ENCODE measurements at places on chromosomes 3 and 15.

- no peak for DNase-seq
Measured at GRCh38 chr3:155853214-155854140, 750 bp downstream of the SLC33A1 start.

GRCh38 chr3:128133273-128133883 is 9.8 kb upstream of the RUVBL1 start:
- peak; percentile 3 for DNase-seq

DNA sequence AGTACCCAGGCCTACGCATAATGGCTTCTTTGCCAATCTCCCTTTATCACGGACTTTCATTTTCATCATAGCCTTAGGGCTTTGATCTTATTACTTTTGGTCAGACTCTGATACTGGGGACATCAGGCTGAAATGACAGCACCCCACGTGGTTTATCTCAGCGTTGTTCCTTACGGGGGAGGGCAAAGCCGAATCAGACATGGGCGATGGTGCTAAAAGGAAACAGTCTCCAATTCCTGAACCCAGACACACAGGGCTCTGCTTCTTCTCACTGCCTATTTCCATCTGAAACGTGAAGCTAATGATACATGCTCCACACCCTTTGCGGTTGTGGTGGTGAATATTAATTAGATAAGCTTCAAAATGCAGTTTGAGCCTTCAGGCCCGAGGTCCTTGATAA is 59.4 kb upstream of the CD47 start:
- DNase-seq: no peak

GRCh38 chr3:58260261-58260731 is 22.7 kb downstream of the ABHD6 start:
- no peak for DNase-seq

DNA sequence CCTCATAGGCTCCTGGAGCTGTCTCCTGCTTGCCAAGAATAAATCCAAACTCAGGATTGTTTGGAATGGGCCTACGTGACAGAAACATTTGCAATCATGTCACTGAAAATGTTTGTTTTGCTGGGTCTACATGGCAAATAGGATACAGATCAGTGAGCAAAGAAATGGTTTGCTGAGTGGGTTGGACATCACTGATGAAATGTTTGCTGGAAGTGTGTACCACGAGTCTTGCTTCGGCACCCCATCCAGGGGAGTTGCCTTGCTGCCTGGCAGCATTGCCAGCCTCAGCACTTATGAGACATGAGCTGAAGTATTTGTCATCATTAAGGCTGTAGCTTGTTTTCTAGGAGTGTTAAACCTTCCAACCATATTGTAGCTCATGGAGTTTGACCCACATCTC is 213.3 kb upstream of the CFAP20DC start:
- no peak for DNase-seq

DNA sequence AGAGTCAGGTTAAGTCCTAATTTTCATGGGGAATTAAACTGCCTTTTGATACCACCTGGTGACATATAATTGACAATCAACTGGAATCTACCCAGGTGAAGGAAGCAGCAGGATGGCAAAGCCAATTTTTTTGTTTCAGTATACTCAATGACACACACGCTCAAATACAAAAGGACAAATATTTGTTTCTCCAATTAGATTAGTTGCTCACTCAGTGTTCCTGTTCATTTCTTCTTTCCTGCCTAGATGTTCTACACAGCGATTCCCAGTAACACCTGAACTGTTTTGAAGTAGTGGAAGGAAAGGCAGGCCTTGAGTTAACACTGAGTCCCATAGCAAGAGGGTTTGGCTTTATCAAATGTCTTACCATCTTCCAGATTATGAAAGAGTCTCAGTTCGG is 157.5 kb downstream of the PDZRN3 start:
- no peak for DNase-seq

- DNase-seq: no peak
Measured at GRCh38 chr15:101262551-101262950, 10.7 kb upstream of the CHSY1 start.
